Stimulated activated CD4-positive, alpha-beta T cell treated with anti-CD3 and anti-CD28 coated beads, Interleukin-1b, Interleukin-23, amount 100 ng/mL, for 4 hours (primary cell): ENCODE measurements at places on chromosomes 2 and 18.

GRCh38 chr2:174038462-174038861 lies 73.3 kb upstream of the SP3 start:
- no peak for DNase-seq

- no peak for DNase-seq
Measured at GRCh38 chr18:47417807-47418206, 166.3 kb upstream of the SKOR2 start.

GRCh38 chr2:197972061-197972460 lies 167.7 kb downstream of the PLCL1 start:
- DNase-seq: no peak

DNA sequence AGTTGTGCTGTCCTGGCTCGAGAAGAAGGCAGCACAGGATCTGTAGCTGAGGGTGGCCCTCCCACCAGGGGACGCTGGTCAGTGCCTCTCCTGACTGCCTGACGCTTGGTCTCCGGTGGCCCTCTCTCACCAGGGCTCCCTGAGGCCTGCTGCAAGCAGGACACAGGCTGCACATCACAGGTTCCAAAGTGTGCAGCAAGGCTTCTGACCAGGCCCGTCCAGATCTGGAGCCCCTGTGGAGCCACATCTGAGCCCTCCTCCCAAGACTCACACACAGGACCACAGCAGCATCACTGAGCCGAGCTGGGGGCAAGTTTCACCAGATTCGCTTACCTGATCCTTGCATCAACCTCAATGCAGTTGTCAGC lies 12.1 kb downstream of the AMER3 start:
- no peak for DNase-seq

- DNase-seq: no peak
Measured at GRCh38 chr18:44828080-44828479, 147.4 kb downstream of the SETBP1 start.

GRCh38 chr2:18426174-18426573 lies 134.3 kb downstream of the RDH14 start:
- no peak for DNase-seq

DNA sequence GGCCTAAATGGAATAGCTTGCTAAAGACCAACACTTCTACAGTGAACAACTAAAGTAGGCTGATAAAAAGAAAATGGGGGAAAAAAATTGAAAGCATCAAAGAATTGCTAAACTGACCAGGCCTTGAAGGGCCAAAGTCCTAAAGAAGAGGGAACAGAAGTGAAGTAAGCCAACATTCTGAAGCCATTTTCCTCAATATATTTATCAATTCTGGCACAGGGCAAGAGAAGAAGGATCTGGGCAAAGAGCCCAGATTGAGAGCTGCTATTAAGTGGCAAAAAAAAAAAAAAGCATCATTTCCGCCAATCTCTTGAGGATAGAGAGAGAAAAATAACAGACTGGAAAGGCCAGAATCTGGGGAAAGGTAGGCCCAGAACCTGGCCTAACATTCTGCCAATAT lies 25.7 kb downstream of the FANCL start:
- DNase-seq: no peak

- DNase-seq: no peak
Measured at GRCh38 chr2:137800386-137800785, 163.9 kb upstream of the HNMT start.

DNA sequence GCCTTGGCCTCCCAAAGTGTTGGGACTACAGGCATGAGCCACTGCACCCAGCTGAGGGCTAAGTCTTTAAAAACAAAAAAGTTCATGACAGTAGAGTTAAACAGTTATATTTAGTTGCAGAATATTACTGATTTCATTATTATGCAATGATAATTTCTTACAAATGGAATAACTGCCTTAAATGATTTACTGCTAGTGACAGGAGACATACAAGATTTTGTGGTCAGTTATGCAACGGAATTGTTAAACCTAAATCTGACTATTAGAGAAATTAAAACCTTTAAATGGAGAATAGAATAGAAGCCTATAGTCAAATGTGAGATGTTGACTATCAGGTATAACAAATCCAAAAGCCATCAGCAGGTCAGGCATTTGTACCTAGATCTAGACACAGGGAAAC lies 10.3 kb upstream of the DNAJC10 start:
- no peak for DNase-seq

GRCh38 chr2:241151934-241152660 lies 1.8 kb downstream of the PPP1R7 start:
- no peak for DNase-seq

DNA sequence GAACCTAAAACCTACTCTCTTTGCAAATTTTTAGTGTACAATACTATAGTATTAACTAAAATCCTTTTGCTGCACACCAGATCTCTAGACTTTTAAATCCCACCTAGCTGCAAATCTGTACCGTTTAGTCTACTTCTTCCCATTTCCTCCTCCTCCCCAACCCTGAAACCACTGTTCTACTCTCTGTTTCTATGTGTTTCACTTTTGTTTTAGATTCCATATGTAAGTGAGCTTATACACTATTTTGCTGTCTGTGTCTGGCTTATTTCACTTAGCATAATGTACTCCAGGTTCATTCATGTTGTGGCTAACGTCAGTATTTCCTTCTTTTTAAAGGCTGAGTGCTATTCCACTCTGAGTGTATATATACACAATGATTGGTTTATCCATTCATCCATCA lies 18.4 kb upstream of the DSC2 start:
- DNase-seq: no peak

- DNase-seq: no peak
Measured at GRCh38 chr18:52902188-52902587, 562.2 kb downstream of the DCC start.

GRCh38 chr2:149143734-149144133 lies 105.2 kb downstream of the LYPD6B start:
- no peak for DNase-seq

- no peak for DNase-seq
Measured at GRCh38 chr2:28004086-28004485, 113.6 kb downstream of the BABAM2 start.

DNA sequence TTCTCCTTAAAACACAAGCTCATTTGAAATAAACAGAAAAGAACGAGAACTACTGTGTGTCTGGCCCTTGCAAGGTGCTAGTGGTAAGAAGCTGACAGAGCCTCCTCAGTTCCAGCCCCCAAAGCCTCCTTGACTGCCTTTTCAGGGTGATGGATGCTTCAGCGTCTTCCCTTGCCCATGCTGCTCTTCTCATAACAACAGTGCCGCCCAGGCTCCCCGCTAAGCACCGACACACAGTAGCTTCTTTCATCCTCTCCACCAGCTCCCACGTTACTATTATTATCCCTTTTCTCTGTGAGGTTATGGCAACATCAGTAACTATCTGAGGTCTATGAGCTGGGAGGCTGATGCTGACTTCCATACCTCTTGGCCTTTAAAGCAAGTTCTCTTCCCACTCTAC lies 418.6 kb downstream of the TSN start:
- no peak for DNase-seq

- DNase-seq: no peak
Measured at GRCh38 chr18:58882686-58883085, 18.0 kb downstream of the ZNF532 start.

- no peak for DNase-seq
Measured at GRCh38 chr18:48700446-48700845, 161.6 kb downstream of the CTIF start.

- DNase-seq: no peak
Measured at GRCh38 chr2:37634914-37635503, 36.4 kb downstream of the CDC42EP3 start.

DNA sequence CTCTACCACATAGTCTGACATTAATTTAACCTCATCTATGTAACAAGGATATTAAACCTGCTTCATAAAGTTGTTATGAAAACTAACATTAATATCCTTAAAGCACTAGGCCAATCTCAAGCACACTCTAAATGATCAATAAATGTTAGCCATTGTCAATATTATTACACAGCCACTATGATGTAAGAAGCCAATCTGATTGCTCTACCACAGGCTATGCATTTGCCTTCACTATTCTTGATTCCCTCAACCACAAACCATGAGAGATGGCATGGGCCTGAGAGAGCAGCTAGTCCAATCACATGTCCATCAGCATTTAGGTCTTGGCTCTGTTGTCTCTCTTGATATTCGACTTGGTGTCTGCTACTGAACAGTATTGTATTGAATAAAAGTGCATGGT lies 4.2 kb downstream of the SLC25A12 start:
- no peak for DNase-seq

DNA sequence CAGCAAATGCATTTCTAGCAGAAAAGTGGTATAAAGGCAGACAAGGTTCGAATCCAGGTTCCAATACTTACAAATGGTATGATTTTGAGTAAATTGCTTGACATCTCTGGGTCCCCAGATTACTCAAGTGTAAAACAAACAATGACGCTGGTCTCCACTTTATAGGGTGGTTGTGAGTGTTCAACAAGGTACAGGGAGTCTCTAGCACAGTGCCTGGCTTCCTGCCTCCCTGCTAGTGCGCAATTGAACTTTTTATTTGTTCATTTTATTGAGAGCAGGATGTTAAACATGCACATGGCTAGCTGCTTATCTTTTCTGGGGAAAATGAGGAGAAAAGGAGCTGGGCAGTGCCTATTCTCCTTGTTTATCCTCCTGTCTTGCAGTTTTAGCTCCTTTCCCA lies 74.9 kb upstream of the MYL1 start:
- DNase-seq: no peak

GRCh38 chr2:191618786-191619185 lies 59.1 kb upstream of the NABP1 start:
- no peak for DNase-seq

GRCh38 chr2:217945530-217945929 lies 57.3 kb downstream of the TNS1 start:
- DNase-seq: no peak

GRCh38 chr18:62044490-62045000 lies 142.3 kb downstream of the PIGN start:
- no peak for DNase-seq

DNA sequence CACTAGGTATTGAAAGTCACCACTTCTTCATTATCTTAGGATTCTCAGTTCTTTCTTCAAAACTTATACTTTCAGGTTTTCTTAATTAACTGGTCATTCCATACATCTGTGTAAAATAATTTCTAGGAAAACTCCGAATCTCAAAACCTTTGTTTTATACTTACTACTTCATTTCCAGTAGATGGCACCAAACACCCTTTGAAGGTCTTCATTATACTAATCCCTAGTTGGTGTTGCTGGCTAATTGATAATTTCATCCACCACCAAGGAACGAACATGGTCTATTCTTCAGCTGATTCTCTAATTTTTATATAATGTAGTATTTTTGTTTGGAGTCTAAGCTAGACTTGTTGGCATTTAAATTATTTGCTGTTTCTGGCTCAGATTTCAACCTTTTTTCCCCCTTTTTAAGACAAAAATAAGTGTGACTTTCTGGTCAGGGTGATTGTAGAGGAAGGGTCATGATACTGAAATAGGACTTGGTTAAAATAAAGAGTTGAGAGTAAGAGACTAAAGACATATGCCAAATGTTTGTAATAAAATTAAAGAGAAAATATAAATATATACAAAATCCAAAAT lies 2.8 kb upstream of the MXD1 start:
- no peak for DNase-seq

DNA sequence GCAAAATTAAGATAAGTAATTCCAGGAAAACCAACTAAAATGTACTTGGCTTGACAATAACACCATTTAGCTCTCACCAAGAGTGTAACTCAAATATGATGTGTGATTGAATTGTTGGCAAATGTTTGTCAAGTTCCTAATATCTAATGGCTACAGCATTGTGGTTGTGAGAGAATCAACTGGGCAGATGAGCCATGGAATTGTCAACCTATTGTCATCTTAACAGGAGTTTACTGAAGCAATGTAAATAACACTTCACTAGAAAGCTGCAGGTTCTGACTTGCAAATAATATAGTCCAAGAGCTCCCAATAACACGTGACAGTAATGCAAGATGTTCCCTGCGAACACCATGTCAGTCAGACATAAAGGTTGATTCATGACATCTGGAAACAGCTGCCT lies 495.2 kb upstream of the MEIS1 start:
- no peak for DNase-seq

GRCh38 chr2:119707117-119708087 lies 28.4 kb downstream of the TMEM177 start:
- DNase-seq: no peak

DNA sequence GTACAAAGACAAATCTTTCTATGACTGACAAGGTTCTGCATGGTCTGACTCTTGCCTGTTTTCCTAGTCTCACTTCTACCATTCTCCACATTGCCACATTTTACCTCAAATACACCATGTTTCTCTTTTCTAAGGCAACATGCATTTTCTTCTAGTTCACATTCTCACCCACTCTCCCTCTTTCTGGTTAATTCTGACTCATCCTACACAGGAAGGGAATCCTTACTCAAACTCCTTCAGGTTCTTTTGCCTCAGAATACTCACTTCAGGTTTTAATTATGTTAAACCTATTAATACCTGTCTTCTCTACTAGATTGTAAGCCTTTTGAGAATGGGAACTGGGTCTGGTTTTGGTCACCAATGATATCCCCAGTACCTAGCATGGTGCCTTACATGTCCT lies 47.2 kb downstream of the MAP2 start:
- no peak for DNase-seq

DNA sequence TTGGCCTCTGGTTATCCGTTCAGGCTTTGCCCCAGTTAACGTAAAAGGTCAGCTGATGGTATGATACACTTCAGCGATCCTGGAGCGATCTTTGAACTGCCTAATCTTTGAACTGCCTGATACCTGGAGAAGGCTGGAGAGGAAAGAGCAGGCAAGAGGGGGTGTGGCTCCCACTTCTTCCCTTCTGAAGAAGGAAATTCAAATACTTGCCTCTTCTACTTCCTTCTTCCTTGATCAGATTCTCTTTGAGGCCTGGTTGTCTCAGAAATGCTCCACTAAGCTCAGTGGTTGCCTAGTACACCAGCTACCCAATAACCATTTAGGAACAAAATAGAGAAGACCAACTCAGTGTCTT lies 619 bp downstream of the GALM start:
- no peak for DNase-seq

DNA sequence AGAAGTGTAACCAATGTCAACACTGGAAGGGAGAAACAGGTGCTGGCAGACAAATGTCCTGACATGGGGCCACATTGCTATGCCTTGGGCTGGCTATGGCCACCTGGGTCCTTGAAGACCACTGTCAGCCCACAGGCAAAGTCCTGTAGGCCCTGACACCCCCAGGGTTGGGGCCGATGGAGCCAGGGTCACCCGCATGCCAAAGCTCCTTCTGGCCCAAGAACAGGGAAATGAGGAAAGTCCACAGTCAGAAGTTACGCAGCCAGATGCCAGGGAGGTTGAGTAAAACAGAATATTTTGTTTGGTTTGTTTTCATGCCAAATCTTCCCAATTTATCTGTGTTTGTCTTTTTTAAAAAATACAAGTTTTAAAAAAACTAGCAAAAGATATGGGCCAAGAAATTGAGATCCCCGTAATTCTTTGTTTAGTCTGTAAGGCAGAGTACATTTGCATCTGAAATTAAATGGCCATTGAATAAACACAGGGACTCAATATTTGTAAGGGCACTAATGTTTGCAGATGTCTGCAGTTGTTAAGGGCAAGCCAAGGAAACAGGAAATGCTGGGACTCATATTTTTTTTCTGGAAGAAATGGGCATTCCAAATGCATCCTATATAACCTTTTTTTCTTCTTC lies 186.4 kb downstream of the FAM210A start:
- DNase-seq: no peak
